ENCODE measurements at places on chromosomes 6 and 20.

GRCh38 chr20:60816901-60817300, 435.2 kb upstream of the CDH4 start:
- no peak for DNase-seq

- DNase-seq = no peak
Observed at GRCh38 chr6:73675466-73676098, 20.4 kb upstream of the CD109 start.

GRCh38 chr6:2127484-2127911, 117.9 kb downstream of the GMDS start:
- DNase-seq = no peak

- no peak for DNase-seq
Observed at GRCh38 chr6:48626421-48626820, 515.4 kb upstream of the PTCHD4 start.

Data from SIG-M5 (cell line).